ENCODE measurements at places on chromosomes 4 and X.
A peak's percentile ranks its signal among the peaks of the same experiment; 100 is the strongest.

GRCh38 chr4:4763822-4764557 is 95.5 kb upstream of the MSX1 start:
- no peak for DNase-seq

GRCh38 chrX:2894885-2895292 is 34.2 kb downstream of the ARSD start:
- DNase-seq = peak; percentile 10

- no peak for DNase-seq
Observed at GRCh38 chrX:15956681-15957080, 102.1 kb upstream of the AP1S2 start.

GRCh38 chr4:52852711-52853110 is 9.4 kb upstream of the RASL11B start:
- no peak for DNase-seq

GRCh38 chr4:169256856-169257761 is 13.6 kb downstream of the SH3RF1 start:
- DNase-seq = no peak

- DNase-seq = no peak
Observed at GRCh38 chr4:182236186-182236585, 7.0 kb upstream of the TENM3 start.

DNA sequence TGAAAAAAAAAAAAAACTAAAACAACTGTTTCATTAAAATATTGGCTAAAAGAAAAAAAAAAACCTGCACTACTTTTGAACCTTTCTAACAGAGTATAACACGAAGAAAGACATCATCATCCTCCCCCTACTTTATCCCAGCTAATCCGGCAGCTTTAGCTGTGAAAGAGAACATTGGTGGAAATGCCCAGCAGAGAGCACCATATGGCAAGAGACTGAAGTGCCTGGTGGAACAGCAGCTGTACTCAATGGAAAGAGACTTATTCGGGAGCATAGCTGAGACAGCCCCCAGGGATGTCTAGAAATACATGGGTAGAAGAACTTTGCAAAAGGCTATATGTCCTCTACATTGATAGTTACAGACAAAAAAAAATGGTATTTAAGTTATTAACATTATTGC is 30.3 kb downstream of the STPG2 start:
- peak; percentile 61 for DNase-seq

DNA sequence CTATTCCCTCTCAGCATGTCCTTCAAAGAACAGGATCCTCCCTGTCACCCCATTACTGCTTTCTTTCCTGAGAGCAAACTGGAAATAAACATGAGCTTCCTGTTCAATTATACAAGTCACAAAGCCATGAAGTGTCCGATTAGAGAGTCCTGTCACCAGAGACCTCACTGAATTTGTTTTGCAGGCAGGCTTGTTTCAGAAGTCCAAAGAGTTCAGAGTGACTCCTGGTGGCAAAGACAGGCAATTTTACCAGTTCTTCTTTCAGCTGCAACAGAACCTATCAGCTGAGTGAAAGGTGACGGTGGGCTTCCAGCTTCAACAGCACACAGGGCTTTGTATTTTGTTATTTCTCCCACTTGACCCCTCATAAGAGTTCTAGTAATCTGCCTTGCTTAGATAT is 6.4 kb downstream of the ELK1 start:
- DNase-seq = peak; percentile 28

DNA sequence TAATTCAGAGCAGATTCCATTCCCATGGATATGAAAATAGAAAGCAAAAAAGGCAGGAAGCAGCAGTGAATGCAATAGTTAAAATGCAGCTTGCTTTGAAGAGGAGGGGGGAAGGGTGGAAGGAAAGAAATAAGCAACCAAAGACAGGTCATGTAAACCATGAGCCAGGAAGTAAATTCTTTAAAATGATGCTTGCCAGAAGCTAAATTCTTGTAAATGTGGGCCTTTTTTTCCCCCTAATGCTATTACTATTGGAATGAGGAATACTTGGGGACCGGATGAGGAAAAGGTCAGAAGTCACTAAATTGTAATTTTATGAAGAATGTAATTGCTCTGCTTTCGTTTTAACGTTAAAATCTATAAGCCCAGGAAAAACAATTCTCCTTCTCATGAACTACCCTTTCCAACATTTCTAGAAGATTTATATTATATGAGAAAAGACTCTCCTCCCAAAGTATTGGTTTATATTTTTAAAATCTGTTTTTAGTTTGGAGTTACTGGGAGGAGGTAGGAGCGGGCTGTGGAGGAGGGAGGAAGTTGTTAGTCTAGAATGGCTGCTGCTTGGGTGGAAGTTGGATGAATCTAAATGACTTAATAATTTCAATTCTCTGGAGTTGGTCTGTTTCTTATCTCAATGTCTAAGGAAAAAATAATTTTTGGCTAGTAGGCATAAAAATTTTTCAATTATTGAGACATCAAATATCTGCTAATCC is 77.6 kb upstream of the PCDH18 start:
- DNase-seq = no peak

DNA sequence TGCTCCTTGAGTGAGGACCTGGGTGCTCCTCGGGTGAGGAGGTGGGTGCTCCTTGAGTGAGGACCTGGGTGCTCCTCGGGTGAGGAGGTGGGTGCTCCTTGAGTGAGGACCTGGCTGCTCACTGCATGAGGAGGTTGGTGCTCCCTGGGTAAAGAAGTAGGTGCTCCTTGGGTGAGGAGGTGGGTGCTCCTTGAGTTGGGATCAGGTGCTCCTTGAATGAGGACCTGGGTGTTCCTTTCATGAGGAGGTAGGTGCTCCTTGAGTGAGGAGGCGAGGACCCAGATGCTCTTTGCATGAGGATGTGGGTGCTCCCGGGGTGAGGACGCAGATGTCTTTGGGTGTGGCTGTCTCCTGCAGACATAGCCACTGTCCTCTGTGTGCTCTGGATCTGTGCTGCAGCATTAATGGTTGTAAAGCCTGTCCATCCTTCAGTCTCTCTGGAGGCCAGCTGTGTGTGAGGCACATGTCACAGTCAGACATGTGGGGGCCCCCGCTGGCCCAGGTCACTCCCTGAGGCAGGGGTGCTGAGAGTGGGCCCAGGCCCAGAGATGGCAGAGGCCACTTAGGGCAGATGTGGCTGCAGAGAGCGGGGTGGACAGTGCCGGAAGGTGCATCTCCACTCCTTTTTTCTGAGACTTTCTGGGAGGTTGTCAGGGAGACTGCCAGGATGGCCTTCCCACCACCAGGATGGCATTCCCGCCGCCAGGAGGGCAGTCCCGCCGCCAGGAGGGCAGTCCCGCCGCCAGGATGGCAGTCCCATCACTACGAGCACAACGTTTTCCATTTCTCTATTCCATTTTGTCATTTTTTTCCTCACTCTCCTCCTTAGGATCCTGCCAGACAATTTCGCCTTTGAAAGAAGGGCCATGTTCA is 101.8 kb downstream of the HMX1 start:
- DNase-seq = no peak

DNA sequence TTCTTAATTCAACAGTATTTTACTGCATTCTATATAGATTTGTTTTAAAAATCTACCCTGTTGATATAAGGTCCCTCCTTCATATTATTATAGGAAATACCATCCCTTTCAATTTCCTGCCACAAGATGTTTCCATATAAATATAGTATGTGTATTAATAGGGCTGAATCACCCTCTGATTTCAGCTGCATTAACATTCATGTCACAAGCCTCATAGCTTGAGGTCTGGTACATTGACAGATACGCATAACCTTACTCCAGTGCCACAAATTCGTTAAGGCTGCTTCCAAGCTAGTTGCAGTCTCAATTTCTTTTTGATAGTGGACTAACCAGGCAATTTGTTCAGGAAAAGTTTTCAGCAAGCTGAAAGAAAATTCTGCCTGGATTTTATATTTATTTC is 128.4 kb downstream of the KLHL34 start:
- peak; percentile 2 for DNase-seq

DNA sequence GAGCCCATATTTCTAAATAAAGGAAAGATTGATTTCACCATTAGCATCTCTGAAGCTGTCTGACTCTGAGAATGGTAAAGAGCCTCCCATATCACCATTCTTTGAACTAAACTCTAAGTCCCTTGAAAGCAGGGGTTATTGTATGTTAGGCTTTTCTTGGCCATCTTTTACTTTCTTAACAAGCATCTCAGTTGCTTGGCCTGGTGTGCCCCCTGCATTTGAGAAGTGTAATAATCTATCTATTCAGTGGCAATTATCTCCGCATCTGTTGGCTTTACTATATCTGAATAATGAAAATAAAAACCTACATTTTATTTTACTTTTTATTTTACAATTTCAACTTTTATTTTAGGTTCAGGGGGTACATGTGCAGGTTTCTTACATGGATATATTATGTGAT is 128.3 kb upstream of the ARMCX2 start:
- no peak for DNase-seq

- DNase-seq = no peak
Observed at GRCh38 chr4:185709802-185710486, 102.0 kb downstream of the SORBS2 start.

GRCh38 chrX:152170621-152171020 is 32.2 kb upstream of the MAGEA10 start:
- no peak for DNase-seq

- no peak for DNase-seq
Observed at GRCh38 chr4:175499735-175500352, 312.2 kb downstream of the GPM6A start.

- DNase-seq = no peak
Observed at GRCh38 chr4:140800666-140801065, 44.5 kb upstream of the TBC1D9 start.

DNA sequence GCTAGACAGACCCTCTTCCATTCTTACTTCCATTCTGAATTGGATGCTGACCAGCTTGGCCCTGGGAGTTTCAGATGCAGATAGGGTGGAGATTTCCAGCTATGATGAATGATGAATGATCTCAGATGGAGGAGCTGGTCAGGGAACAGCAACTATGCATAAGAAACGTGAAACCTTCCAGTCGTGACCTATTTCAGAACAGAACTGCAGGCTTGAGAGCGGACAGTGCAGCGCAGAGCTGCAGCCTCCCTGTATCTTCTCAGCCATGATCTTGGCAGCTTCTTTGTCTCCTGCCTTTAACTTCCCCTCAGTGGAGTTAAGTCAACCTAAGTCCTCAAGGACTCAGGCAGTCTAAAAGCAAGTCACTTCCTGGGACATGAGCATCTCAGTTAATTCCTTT is 43.3 kb upstream of the HAND2 start:
- DNase-seq = no peak

DNA sequence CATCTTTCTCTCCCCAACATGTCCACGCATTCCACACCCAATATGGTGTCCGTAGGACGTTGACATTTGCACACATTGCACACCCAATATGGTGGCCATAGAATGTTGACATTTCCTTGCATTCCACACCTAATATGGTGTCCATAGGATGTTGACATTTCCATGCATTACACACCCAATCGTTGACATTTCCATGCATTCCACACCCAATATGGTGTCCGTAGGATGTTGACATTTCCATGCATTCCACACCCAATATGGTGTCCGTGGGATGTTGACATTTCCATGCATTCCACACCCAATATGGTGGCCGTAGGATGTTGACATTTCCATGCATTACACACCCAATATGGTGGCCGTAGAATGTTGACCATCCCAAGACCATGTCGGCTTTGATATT is 88.4 kb upstream of the SHOX start:
- DNase-seq = no peak

DNA sequence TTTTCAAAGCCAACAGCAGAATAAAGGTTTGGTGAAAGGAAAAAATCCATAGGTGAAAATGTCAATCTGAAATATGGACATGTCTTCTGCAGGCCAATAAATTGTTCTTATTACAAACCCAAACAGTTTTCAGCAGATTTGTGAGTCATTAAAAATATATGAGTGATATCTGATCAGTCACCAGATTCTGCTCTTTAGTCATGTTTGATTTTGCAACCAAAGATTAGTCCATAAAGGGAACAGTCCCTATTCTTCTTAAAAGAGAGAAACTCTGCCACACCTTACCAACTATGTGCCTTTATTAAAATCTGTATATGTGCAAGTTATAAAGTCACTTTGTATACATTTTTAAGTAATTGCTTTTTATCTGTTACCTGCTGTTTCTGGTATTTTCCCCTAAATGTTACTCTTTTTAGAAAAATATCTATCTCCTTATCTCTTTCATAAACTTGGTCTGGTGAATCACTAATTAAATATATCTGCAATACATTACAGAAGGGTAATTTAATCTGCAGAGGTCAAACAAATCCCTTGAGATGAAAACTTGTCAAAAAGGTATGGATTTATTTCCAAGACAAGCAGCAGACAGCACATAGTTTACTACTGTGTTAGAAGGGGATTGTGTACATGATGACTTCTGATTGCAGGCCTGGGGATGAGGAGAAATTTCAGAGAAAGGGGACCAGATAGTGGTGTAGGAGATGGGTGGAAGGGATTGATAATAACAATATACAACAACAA is 322.9 kb upstream of the NWD2 start:
- DNase-seq = no peak

GRCh38 chr4:71406459-71406963 is 67.7 kb downstream of the SLC4A4 start:
- no peak for DNase-seq

- no peak for DNase-seq
Observed at GRCh38 chr4:109091727-109092409, 210.6 kb downstream of the COL25A1 start.

DNA sequence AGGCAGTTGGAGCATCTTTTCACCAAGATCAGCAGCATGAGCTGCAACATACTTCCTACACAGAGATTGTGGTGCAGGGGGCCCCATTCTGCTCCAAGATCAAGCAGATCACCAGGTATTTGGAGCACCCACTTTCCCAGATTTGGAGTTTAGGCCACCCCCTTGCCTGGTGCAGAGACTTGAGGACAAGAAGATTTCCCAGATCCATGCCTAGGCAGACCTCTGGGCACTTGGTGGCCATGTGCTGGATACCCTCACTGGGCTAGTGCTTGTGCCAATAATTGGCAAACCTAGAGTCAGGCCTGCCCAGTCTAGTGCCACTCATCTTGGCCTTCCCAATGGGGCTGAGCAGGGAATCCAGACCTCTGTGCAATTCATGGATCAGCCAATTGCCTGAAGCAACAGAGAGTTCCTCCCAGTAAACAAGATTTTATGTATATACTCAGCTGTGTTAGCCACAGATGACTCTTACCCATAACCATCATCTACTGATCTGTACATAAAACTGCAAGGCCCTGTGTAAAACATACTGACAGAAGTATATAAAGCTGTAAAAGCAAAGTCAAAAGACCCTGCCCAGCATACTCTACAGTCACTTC is 228.4 kb upstream of the EMCN start:
- DNase-seq = no peak

GRCh38 chrX:130578906-130579305 is 177.1 kb downstream of the RBMX2 start:
- DNase-seq = no peak

DNA sequence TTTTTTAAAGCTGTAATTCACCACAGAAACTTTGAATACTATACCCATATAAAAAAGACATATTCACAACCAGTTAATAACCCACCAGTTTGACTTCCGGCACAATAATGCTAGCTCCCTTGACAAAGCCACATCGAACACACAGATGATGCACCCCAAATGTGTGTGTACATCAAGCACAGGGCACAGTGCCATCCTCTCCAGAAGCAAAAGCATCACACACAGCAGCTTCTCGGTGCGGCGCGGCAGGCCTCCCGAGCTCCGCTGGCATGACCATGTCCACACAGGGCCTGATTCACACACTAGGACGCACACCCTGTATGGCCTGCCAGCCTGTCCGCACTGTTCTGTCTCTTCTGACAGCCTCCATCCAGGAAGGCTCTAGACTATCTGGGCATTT is 88.0 kb downstream of the LEF1 start:
- no peak for DNase-seq

All from myocyte (in vitro differentiated cells).